ENCODE measurements at places on chromosomes 3 and 15. TPM values are rescaled to one million over a fixed set of nuclear protein-coding genes. Genes with fewer than 3 reads are reported as not detected.

DNA sequence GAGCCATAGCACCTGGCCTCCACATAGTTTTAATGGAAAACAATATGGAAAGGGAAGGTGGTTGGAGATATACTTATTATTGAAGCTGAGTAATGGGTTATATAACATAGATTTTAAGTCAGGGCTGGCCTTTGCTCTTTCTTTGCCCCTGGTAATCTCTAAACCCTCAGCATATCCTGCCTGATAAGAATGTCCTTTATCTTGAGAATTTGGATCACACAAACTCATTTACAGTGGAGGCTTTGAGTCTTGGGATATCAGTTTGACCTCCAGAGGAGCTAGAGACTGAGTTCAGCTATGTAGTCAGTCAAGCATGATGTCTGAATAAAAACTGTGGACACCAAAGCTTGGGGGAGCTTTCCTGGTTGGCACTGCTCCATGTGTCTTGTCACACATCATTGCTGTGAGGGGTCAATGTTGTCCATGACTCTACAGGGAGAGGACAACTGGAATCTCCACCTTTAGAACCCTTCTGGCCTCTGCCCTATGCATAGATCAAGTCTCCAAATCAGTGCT is 9.0 kb upstream of the C3orf33 start:
- no peak for DNase-seq

GRCh38 chr3:46729038-46729437 is 11.4 kb upstream of the PRSS50 start:
- DNase-seq: no peak

GRCh38 chr3:69671082-69671952 is 67.9 kb upstream of the MITF start:
- no peak for DNase-seq

DNA sequence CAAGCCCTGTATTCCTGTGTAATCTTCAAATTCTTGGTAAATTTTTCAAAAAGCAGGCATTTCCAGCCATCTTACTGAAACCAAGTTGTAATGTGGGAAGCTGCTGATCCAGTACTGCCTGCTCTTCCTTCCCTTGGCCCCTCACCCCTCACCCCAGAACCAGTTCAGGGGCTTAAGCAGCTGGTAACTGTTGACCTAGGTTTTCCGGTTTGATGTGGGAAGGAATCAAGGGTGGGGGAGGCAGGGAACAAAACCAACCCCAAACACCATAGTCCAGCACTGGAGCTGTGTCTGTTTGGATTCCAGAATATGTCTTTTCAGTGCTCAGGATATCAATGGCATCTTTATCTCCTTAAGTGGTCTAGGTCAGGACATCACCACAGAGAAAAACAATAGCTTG is 26.7 kb downstream of the SNX1 start:
- no peak for DNase-seq

Gene C15orf62
- polyA plus RNA-seq: 0.52 TPM
